ENCODE measurements at places on chromosomes 11 and 22.

GRCh38 chr11:124627546-124627945, 4.9 kb downstream of the TBRG1 start:
- DNase-seq: no peak

GRCh38 chr11:31676280-31676982, 134.7 kb downstream of the PAX6 start:
- no peak for DNase-seq

DNA sequence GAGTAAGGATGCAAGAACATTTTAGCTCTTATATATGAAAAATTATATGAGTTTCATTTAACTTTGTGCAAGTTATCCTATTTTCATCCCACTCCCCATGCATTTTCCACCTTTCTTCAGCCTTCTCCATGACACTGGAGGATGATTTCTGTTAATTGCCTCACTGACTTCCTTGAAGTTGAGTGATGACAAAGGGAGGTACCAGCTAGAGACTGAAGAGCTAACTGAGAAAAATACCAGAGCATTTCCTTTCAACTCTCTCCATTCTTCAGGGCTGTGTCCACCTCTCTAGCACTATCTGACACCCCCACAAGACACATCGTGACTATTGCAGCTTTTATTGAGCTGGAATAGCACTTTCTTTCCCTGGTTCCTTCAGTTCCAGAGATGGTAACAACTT, 711.6 kb upstream of the LRRC4C start:
- no peak for DNase-seq

- DNase-seq: no peak
Measured at GRCh38 chr22:17875156-17875555, 100.9 kb upstream of the BID start.

DNA sequence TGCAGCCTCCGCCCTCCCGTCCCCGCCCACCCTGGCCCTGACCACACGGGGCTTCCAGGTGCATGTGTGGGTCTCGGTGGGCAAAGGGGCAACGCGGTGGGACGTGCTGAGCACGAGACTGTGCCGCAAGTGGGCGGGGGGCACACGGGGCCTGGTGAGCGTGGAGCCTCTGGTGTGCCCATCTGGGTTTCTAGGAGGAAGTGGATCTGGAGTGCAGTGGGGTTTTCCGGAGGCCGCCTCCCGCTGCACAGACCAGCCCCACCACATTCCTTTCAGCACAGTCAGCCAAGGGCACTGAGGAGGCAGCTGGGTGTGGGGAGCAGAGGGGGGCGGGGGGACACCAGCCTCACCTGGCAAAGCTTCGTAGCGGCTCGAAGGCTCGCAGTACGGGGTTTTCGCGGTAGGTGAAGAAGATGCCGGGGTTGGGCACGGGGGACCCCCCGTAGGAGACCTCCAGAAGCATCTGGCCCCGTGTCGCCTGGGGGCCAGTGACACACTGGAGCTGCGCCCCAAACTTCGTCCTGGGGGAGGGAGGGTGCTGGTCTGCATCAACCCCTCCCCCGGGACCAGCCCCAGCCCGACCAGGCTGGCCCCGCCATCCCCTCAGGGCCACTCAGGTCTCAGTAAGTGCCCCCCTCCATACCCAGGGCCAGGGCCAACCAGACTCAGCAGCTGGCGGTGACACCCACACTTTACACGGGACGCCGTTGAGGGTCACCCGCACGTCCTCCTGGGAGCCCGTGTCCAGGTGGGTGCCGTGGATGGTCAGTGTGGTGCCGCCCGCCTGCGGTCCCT, 12.4 kb upstream of the MAPK11 start:
- DNase-seq: no peak

GRCh38 chr11:49995565-49995964, 13.2 kb upstream of the OR4C12 start:
- no peak for DNase-seq
